GM04504 (cell line): ENCODE measurements at places on chromosomes 11 and 22.

- DNase-seq: no peak
These were observed 9.3 kb upstream of the PDGFB start for GRCh38 chr22:39254122-39254521.

DNA sequence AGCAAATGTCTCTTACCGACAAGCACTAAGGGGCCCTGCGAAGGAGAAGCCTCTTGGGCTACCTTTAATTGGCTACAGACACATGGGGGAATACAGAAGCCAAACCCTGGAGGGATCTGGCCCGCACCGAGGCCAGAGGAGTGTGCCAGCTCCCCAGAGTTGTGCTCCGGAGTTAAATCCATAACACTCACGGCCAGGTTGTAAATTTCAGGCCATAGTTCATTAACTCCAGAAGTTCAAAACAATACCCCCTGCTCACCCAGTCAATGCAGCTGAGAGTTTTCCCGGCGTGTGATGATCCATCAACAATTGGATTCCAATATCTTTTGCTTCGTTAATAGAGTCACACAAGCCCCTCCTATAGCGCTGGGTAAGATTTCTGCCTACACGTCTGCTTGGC, 371.5 kb downstream of the NXPE2 start:
- no peak for DNase-seq

GRCh38 chr22:25375683-25376082, 156.2 kb downstream of the CRYBB2 start:
- no peak for DNase-seq

- no peak for DNase-seq
These were observed 16.6 kb downstream of the ARHGEF17 start for GRCh38 chr11:73324665-73325035.

DNA sequence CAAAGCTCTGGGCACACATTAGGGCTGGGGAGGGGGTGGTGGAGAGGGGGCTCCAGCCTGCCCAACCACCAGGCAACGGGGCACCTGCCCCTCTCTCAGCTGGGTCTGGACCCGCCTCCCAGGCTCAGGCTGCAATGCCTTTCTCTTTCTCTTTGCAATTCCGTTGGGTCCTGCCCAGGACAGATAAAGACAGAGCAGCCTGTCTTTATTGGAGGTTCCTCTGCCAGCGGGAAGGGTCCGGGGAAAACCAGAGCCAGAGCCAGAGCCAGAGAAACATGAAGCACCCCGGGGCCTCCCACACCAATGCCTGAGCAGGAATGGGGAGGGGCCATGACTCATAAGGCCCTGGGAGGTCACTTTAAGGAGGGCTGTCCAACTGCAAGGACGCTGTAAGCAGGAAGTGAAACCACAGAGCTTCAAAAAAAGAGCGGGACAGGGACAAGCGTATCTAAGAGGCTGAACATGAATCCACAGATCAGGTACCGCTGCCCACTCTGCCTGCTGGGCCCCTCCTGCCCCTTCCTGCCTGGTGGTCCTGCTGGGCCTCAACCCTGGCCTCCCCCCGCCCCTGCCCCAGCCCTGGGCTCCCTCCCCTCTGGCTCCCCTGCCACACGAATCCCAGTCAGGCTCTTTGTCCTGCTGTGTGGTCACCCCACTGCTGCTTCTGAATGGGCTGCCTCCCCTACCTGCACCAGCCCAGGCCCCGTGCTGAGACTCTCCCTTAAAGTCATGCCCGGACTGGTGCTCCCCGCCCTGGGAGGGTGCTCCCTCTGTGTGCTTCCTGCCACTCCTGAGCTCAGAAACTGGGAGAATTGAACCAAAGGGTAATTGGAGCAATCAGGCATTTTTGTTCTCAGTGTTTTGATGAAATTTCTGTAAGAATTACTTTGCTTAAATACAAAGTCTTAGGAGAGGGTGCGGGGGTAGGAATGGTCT, at the start of gene APOBEC3B:
Gene APOBEC3B, plus strand, starts transcription at position 356 of the 936 bp plus-strand sequence. Its CDS starts 107 bp downstream, at position 463.
- peak; percentile 78 for DNase-seq

DNA sequence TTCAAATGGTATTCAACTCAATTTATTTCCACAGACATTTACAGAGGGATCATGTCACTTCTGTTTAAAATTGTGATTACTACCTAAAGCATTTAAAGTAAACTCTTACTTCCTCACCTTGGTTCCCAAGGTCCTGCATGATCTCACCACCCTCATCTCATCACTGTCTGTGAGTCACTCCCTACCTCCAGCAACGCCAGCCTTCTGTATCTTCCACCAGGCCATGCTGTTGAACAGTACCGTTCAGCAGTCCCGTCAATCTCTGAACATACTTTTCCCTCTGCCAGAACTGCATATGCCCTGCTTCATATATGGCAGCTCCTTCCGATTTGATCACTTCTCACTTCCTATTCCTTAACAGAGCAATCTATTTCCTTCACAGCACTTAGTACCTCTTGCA, 2.0 kb downstream of the FBXO3 start:
- no peak for DNase-seq

- no peak for DNase-seq
These were observed 2.5 kb upstream of the SSH3 start for GRCh38 chr11:67300756-67301312.

DNA sequence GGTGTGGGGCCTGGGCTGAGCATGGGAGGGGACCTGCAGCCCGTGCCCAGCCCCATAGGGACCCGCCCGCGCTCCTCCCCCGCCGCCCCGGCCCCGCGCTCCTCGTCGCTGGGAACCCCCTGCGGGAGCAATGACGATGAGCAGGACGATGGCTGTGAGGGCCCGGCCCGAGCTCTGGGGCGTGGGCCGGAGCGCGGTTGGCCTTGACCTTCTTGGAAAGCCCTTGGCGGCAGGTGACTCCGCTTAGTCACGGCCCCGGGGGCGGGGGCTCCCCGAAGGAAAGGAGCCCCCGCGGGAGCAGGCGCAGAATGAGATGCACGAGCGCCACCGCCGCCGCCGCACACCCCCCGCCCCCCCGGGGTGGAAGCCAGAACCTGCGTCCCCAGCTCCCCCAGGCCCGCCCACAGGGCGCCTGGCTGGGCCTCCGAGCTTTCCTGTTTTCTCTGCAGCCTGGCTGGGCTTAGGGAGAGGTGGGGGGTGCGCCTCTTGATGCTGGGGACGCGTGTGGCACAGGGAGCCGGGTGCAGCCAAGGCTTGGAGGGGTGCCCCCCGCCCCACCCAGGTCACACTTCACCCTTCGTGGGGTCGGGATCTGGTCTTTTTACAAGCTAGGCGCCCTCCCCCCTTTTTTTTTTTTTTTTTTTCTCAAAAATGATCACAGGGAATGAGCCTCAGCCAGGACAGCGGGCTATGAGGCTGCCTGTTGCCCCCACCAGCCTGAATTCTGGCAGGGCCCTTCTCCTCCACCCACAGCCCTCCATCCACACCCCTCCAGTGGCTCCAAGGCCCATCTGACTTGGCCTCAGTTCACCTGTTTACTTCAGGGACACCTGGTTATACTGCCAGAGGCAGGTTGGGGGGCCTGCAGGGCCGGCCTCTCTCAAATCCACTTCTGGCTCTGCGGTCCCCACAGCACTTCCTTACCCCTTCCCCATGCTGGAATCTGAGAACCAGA, 17.9 kb downstream of the CRELD2 start:
- DNase-seq: peak; percentile 44

- DNase-seq: no peak
These were observed 13.6 kb downstream of the PPIL2 start for GRCh38 chr22:21679383-21679782.

GRCh38 chr11:66879583-66879982, 22.7 kb downstream of the LRFN4 start:
- DNase-seq: no peak

- DNase-seq: no peak
These were observed 65.5 kb upstream of the CHORDC1 start for GRCh38 chr11:90288212-90288821.

- peak; percentile 7 for DNase-seq
These were observed 634 bp downstream of the TIMM8B start for GRCh38 chr11:112085822-112086421.

GRCh38 chr22:34004058-34004457, 83.8 kb upstream of the LARGE1 start:
- no peak for DNase-seq

GRCh38 chr11:45889966-45890365, 4.5 kb downstream of the MAPK8IP1 start:
- no peak for DNase-seq

- DNase-seq: peak; percentile 33
These were observed 49.5 kb downstream of the PACS1 start for GRCh38 chr11:66119348-66120133.

DNA sequence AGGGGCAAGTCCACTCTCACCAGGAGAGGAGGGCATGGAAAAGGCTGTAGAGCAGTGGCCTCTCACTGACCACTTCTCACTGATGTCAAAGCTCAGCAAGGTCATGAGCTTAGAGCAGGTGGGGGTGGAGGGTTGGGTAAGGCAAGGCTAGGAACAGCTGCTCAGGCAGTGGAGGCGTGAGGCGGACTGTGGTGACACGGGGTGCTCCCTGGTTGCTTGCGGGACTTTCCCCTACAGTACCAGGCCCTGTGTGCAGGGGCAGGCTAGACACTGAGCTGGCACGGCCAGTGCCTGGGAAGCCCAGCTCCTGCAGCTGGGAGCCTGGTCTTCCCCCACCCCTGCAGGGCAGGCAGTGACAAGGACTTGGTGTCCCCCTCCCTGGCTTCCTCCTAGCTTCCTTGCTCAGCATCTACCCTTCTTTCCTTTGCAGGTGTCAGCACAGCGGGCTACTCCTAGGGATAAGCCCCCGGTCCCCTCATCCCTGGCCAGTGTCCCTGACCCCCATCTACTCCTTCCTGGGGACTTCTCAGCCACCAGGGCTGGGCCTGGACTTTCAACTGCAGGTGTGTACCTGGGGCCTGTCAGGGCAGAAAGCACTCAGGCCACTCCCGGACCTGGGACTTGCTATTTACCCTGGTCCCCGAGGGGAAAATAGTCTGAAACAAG, 45.6 kb downstream of the PISD start:
- DNase-seq: no peak

DNA sequence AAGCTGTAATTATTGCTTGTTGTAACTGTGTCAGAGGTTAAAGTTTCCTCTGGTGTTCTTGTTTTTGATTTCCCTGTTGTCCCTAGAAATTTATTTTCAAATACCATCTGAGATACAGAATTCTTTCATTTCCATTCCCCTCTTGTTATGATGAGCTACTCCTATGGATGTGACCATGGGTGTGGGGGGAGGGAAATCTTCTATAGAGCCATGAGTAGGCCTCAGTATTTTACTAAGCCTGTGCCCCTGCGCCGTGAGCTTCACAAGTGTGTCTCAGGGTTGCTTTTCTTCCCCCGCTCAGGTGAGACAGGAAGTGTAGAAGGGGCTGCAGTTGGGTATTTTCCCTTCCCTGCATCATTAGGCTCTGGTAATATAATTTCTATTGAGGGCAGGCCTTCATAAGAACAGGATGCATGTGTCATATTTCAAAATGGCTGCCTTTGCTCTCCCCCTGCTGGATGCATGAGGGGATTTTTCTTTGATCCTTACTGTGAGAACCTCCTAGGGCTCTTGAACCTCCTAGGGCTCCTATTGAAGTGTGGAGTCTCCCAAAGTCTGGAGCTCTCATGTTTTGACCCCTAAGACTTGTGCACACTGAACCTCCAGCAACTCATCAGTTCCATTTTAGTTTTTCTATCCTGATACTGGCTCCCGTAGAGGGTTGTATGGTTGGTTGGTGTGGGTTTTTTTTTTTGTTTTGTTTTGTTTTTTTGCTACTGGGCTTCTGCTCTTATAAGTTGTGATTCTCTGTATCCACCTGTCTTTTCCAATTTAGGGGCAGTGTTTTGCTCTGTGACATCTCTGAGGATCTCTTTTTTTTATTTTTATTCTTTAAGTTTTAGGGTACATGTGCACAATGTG, 658.2 kb downstream of the NTM start:
- DNase-seq: peak; percentile 65

DNA sequence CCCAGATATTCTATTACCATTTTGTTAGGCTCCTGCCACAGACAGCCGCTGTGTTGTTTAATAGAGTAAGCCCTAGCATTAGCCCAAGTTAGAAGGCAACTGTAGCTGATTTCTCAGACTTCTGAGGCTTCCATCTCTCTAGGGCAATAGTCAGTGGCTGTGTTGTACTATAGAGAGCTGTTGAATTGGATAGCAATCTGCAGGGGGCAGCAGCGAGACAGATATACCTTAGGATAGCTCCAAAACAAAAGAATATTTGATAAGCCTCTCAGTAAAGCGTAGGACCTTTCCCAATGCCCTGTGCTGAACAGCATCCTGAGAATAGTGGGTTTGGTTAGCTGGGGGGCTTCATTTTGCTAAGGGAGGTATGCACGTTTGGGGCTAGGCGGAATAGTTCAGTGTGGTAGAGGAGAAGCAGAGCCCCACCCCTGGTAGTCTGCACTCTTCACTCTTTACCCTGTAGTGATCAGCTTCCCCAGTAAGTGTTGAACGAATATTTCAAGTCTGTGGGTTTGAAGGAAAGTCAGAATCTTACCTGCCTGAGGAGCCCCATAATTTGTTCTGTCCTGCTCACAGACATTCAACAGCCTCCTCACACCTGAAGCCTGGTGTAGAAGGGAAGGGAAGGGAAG, 515.1 kb downstream of the INSC start:
- DNase-seq: no peak

DNA sequence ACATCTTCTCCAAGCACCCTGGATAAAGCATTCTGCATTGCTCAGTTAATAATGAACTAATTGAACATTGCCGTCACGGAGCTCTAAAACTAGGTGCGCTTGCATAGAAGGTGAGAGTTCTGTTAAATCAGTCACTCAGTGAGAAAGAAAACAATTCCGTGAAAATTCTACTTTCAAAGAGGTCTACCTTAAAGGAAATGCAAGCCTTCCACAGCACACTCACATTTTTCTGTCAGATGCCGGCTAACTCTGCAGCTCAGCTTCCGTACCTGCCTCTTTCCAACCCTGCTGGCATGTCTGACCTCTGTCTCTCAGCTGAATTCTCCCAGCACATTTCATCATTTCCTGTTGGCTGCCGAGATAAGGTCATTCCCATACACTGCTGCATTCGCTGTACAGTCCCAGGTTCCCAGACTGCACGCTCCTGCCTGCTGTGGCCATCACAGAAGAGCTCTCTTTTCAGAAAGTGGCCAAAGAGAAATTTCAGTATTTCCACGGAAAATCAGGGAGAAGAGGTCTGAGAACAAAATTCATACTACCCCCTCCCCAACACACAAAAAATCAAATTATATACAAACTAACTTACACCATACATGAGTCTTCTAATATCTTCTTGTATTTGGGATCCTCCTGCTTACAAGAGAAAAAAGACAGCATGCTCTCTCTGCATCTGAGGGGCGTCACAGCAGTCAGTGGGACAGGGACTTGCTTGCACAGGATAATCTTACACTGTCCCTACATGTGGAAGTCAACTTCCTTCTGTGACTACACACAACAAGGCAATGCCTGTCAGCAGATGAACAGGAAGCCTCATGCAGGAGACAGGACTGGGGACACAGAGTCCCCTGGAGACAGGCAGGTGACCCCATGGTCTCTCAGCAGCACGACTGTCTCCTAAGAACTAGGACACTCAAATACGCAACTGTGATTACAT, 55.1 kb downstream of the PACSIN2 start:
- DNase-seq: peak; percentile 71

DNA sequence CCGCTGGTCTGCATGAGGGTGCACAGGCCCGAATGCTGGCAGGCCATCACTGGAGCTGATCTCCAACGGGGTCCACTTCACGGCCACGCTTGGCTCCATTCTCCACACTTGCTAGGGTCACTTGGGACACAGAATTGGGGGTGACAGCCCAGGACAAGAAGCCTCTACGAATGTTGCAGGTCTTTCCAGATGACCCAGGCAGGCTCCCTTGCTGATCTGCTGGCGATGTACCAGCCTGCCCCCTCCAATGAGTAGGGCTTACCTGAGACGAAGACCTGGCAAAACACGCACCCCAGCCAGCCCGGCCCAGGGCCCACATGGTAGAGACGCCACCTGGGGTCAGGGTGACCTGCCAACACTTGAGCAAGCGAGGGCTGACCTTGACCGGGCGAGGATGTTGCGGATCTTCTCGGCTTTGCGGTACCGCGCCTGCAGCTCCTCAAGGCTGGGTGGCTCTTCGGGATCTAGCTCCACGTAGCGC, 44.9 kb downstream of the C11orf58 start:
- no peak for DNase-seq
